ENCODE measurements at places on chromosomes 16 and 17.
A peak's percentile ranks its signal among the peaks of the same experiment; 100 is the strongest.

GRCh38 chr17:65409381-65409780 is 152.1 kb downstream of the AXIN2 start:
- no peak for DNase-seq

DNA sequence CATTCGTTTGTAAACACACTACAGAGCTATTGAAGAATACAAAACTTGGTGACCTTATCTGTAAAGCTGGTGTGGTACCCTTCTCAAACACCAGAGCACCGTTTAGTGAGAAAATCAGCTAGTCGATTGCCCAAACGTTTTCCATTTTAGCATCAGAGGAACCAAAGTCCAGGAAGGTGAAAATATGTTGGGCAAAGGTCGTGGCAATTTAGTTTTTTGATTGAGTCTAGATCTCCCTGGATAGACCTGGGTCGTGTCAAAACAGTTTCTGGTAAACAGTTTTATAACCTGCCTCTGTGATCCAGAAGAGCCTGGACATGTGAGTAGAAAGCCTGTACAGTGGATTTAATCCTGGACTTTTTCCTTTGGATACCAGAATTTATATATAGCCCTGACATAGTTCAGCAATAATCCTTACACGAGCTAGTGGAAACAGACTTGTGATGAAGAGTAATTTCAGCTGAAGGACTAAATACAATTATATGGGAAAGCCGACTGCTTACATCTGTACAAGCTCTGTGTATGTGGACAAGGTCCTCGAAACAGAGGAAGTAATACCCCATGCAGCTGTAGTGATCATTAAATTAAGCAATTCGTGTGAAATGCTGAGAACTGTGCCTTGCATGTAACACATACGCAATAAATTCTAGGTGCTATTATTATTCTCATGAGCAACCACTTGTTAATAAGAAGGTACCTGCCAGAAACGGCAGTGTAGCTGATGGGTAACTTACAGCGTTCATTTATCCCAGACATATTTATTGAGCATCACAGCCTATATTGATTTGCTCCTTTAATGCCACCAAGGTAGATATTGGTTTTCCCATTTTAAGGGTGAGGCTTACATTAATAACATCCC is 72.5 kb downstream of the MAP2K6 start:
- no peak for DNase-seq

DNA sequence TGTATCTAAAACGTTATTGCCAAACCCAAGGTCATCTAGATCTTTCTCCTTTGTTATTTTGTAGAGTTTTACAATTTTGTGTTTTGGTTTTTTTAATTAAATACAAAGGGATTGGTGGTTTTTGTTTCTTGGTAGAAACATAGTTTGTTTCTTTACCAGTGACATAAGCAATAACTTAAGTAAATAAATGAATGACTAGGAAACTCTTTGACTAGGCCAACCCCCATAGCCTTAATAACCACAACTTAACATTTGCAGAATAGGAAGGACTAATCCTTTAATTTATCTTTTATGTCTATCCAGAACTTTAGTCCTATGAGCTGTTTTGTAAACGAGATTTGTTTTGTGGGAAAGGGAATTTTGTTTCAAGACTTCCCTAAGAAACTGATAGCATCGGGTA is 162.5 kb downstream of the PRKCA start:
- DNase-seq = no peak

DNA sequence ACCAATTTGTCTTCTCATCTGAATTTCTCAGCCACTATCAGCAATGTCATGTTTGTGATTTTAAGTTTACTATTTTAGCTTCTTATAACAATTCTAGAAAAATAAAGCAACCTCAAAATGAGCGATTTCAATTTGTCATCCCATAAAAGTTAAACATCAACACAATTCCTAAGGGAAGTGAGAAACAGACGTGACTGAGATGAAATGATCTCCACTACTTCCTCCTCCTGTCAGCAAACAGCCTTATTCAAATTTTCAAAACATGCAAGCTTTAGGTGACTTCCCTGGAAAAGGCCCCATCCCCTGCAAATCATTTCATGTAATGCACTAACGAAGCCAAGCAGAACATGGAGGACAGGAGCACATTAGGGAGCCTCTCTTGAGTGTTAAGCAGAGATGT is 64.9 kb downstream of the ZNF652 start:
- no peak for DNase-seq

DNA sequence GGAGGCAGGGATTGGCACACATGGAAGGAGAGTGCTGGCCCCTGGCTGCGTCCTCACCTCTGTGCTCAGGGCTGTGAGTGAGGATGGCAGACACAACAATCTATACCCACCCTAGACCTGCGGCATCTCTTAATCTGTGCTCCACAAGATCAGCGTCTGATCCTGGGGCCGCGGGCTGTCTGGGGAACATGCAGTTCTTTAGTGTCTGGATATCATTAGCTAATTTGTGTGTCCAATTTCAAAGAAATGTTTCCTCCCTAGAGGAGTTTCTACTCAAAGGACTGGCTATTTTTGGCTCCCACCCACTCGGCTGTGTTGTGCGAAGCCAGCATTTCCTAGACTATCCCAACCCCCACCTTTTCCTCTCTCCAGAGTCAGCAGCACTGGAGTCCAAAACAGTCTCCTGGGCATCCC is 93.8 kb downstream of the GRIN2A start:
- no peak for DNase-seq

- no peak for DNase-seq
These were observed 100.3 kb downstream of the C16orf95 start for GRCh38 chr16:87216841-87217275.

- no peak for DNase-seq
These were observed 160.4 kb upstream of the MON1B start for GRCh38 chr16:77030600-77030999.

DNA sequence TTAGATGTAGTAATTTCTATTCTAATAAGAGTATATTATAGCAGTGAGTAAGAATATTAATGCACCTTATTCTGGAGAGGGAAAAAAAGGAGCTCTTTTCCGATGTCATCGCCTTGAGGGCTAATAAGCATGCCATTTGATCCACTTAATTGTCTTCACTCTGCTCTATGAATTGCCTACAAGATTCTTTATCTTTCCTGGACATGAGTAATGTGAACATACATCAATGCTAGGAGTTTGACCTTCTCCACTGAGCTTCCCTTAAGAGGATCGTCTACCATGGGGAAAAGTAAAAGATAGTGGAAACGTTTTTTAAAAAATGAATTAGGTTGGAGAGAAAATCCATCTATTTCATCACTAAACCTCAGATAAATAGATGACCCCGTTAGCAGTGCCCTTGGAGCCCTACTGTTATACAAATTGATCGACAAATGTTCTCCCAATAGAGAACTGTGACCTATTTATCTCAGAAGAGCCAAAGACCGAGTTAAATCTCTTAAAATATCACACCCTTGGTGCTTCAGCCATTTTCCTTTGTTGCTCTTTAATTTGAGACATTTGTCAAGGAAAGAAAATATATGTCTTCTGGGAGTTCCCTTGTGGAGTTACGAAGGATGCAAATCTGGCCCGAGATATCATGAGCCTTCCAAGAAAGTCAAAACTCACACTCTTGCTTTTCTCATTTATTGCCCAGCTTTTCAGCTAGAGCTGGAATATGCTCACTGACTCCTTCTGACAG is 898.5 kb downstream of the KCNJ2 start:
- DNase-seq = no peak

- DNase-seq = no peak
These were observed 7.2 kb upstream of the C17orf78 start for GRCh38 chr17:37368577-37368976.

DNA sequence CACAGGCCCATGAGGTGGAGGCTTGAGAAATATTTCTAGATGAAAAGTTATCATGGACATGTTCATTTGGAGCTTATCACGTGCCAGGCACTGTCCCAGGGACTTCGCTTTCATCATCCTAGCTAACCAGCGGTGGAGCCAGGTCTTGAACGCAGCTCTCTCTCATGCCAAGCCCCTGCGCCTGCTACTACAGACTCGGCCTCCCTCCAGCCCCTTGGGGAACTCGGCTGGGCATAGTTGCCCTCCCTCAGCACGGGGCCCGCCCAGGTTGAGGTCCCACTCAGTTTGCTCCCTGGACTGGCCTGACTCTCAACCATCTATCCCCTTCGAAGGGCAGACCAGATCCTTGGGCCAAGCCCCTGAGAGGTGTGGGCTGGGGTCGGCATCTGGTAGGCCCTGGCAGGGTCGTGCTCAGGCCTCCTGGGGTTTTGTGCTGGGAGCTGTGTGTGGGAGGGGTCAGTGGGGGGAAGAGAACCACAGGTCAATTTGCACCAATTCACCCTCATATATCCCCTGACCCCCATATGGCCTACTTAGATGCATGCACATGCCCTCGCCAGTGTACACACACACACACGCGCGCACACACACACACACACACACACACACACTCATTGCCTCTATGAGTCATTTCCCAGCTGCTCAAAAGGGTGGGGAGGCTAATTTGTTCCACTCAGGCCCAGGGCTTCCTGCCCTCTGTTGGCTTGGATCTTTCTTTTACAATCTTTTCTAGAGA is 12.1 kb upstream of the SCN4A start:
- DNase-seq = no peak

- DNase-seq = peak; percentile 56
These were observed 662 bp downstream of the WIPF2 start for GRCh38 chr17:40219594-40220338.

DNA sequence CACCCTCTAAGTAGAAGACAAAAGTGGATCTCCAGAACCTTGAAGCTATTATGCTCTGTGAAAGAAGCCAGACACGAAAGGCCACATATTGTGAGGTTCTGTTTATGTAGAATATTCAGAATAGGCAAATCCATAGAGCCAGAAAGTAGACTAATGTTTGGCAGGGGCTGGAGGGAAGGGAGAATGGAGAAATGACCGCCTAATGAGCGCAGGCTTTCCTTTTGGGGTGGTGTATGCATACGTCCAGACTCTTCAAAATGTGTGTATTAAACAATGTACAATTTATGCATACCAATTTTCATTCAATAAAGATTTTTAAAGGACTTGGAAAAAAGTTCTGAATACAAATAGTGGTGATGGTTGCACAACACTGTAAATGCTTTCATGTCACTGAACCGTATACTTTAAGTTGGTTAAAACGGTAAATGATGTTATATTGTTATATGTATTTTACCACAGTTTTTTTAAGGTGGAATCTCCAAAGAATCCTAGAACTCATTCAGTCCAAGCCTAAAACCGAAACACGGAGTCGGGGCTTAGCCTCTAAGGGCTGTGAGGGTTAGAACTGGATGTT is 397.4 kb downstream of the SOX9 start:
- DNase-seq = no peak

DNA sequence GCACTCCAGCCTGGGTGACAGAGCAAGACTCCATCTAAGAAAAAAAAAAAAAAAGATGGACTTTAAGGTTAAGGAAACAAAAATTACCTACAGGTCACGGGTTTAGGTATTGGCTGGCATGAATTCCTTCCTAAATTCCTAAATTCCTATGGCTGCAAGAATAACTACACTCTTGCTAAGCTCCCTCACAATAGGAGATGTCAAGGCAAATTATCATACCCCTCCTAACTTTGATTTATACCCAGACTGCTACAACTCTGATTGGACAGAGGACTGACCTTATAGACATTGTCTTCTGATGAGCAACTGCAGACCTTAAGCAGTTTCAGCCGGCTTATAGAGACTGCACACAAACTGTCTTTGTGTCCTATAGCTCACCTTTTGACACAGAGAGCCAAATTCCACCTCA is 25.1 kb upstream of the TMC7 start:
- DNase-seq = no peak

DNA sequence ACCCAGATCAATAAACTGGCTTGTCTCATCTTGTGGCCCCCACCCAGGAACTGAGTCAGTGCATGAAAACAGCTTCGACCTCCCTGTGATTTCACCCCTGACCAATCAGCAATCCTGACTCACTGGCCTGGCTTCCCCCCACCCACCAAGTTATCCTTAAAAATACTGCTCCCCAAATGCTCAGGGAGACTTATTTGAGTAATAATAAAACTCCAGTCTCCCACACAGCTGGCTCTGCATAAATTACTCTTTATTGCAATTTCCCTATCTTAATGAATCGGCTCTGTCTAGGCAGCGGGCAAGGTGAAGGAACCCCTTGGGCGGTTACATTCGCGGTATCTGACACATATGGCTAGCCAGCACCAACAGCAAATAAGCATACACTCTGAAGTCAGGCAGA is 9.8 kb upstream of the RABEP1 start:
- peak; percentile 54 for DNase-seq

DNA sequence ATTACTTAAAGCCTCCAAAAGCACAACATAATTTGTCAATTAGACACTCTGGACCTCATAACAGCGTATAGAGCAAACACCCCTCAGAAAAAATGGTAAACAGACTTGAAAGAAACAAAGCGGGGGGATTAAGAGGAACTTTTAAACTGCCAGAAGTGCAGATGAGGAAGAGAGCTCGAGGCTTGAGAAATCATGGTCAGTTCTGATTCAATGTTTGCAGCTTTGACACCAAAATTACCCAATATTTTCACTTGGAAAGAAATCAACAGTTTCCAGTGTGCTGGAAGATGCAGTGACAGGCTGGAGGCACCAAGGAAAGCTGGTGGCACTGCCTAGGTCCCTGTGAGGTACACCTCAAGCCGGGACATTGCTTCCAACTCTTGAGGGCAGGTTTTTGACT is 180.9 kb upstream of the TOX3 start:
- no peak for DNase-seq

DNA sequence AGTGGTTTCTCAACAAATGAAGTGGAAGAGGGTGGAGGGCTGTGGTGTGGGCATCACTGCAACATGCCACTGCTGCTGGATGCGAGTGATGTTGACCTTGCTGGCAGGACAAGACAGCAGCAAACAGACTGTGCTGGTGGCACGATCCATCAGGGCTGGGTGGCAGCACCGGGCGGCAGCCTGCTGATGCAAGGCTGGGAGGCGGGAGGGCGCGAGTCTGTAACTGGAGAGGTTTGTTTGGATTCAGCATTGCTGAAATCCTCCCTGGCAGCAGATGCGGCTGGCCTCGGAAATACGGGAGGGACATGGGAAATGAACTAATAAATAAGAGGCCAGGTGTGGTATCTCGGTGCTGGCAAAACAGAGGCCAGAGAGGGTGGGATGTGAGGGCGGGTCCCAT is 224.2 kb downstream of the ENGASE start:
- DNase-seq = no peak

- no peak for DNase-seq
These were observed 68.1 kb downstream of the COG7 start for GRCh38 chr16:23384878-23385277.

- no peak for DNase-seq
These were observed 82.4 kb upstream of the CLEC3A start for GRCh38 chr16:77939968-77940367.

DNA sequence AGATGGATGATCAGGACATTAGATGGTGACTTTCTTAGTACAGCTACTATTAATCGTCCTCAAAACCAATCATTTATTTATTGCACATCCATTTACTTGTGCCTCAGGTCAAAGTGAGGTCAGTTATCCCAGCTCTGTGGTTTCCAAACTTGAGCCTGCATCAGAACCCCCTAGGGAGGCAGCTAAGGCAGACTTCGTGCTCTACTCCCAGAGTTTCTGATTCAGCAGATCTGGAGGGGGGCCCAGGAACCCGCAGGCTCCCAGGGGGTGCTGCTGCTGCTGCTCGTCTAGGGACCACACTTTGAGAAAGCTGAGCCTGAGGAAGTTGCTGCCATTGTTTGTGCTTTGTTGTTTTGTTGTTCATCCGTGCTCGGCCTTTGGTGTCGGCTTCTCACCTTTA is 44.0 kb upstream of the CLEC18B start:
- DNase-seq = no peak

GRCh38 chr16:85029408-85029784 is 1.8 kb downstream of the KIAA0513 start:
- peak; percentile 65 for DNase-seq

GRCh38 chr17:10328206-10328605 is 44.6 kb downstream of the MYH13 start:
- no peak for DNase-seq

GRCh38 chr16:84960942-84961341 is 50.4 kb downstream of the ZDHHC7 start:
- no peak for DNase-seq

Measured in activated T-cell treated with anti-CD3 and anti-CD28 coated beads, Interleukin-2, amount 50 U/mL, for 48 hours (primary cell).